ENCODE measurements at places on chromosomes 5 and 9.

GRCh38 chr5:78813286-78813685 lies 164.7 kb upstream of the LHFPL2 start:
- no peak for DNase-seq

- DNase-seq = no peak
Measured at GRCh38 chr5:158056130-158056825, 197.3 kb upstream of the CLINT1 start.

DNA sequence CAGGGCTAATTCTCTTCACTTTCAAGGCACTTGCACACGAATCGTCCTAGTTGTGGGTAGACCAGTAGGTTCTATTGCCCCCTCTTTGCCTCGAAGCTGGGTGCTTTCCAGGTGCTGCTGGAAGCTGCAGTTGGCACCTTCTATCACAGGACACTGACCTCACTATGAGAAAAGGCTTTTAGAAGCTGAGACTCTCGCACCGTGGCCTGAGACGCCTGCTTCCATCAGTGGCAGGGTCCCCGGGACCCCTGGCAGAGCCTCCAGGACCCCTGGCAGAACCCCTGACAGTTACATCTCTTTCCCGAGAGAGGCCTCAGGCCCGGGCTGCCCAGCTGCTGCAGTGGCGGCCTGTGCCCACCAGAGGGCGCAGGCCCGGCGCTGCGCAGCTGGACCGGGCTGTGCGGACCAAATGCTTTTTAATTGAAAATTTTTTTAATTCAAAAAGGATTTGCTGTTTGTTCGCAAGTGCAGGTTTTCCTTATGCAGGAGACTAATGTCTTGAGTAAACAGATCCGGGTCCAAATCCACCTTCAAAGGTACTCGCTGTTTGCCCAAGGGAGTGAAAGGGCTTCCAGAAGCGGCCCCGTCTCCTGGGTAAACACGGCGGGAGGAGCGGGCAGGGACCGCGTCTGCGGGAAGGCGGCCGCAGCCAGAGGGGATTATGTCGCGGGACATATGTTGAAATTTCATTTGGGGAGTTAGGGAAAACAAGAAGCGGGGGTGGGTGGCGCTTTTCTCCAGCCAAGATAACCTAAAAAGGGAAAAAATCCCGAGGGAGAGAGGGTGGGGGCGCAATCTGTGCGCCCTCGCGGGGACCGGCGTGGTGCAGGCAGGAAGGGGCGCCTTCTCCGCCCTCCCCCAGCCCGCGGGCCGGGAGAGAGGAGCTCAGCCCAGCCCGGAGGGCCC lies 114.5 kb upstream of the LMX1B start:
- DNase-seq = no peak

GRCh38 chr5:1172007-1172581 lies 29.3 kb upstream of the SLC6A19 start:
- DNase-seq = no peak

GRCh38 chr9:125911861-125912644 lies 164.9 kb downstream of the PBX3 start:
- no peak for DNase-seq

All from stimulated activated CD4-positive, alpha-beta T cell treated with anti-CD3 and anti-CD28 coated beads, TNF-alpha, amount 100 ng/mL, for 4 hours (primary cell).